T-helper 1 cell (primary cell): ENCODE measurements at places on chromosomes 6 and 20.

DNA sequence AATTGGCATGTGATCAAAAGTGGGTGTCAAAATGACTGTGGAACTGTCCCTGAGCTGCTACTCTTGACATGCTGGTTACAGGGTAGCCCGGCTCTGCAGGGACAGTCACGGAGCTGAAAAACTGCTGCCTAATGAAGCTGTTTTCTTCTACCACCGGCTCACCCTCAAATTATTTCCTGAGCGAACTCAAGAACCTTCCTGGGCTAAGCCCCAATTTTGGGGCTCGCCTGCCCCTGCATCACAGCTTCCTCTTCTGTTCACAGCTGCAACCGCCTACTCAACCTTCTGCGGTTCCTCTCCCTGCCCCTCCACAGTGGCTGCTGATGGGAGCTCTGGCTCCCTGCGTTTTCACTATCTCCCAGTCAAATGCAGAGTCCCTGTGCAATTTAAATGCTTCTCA, 110.8 kb upstream of the MLN start:
- peak; percentile 40 for DNase-seq

- DNase-seq, result no peak
These were observed 18.4 kb downstream of the LCA5 start for GRCh38 chr6:79518842-79519241.

GRCh38 chr6:7974938-7975763, 64.6 kb upstream of the TXNDC5 start:
- DNase-seq, result no peak

DNA sequence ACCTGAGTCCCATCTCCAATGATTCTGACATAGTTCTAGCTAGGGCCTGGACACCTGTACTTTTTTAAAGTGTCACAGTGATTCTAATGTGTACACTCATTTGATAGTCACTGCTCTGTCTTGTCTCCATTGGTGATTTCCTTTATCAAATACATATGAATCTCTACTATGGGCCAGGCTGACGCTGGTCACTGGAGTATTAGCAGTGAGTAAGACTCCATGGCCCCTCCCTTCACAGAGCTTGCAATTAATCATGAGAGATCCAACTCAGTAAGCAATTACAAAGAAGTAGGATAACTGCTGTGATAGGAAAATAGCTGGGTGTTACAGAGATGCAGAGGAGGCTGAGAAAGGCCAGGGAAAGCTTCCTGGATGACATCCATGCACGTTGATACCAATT, 19.3 kb upstream of the SASH1 start:
- no peak for DNase-seq

DNA sequence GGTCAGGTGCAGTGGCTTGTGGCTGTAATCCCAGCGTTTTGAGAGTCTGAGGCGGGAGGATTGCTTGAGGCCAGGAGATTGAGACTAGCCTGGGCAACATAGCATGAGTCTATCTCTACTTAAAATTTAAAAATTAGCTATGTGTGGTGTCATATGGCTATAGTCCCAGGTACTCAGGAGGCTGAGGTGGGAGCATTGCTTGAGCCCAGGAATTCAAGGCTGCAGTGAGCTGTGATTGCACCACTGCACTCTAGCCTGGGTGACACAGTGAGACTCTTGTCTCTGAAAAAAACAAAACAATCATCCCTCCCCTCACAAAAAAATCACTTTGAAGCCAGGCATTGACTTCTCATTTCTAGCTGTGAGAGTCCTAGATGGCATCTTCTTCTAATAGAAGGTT, 32.1 kb downstream of the AIG1 start:
- no peak for DNase-seq

GRCh38 chr6:21189759-21190158, 403.8 kb upstream of the SOX4 start:
- no peak for DNase-seq

DNA sequence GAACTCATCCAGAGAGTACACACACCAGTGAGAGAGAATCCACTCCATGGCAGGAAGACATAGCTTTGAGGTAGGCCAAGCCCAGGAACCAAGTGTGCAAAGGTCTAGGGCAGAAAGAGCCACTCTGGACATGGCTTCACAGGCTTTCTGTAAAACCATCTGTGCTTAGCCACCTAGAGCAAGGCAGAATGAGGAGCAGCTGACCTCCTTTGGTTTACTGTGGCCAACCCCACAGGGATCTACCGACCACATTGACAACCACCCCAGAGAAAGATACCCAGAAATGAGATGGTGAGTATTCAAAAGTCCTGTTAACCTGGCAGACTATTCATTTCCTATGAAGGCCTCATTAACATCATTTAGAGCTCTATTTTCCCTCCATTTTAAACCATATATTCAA, 10.5 kb downstream of the ZHX3 start:
- DNase-seq, result no peak

DNA sequence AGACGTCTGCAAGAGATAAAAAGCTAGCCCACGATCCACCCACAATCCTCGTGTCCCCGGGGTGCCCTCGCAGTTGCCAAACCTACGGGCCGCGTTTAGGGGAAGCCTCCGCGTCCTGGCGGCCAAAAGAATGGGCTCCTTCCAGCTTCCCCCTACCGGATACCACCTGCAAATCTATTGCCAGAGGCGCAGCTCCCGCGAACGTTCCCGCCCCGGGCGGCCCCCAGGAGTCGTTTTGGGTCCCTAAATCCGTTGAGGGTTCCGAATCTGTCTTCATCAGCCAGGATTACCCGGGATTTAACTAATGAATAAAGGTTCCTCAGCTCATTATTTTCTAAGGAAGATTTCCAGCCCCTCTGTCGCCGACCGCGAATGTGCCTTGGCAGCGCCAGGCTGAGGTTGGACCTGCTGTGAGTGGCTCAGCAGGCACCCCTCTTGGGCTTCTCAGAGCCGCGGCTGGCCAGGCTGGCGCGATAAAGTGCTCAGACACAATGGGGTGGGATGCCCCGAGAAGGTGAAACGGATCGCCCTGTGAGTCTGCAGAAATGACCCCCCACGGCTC, 2.8 kb upstream of the VSX1 start:
- DNase-seq, result no peak
